Effector memory CD8-positive, alpha-beta T cell (primary cell): ENCODE measurements at places on chromosomes 16 and 17.

GRCh38 chr16:87982581-87983041 lies 31.4 kb downstream of the BANP start:
- no peak for DNase-seq

DNA sequence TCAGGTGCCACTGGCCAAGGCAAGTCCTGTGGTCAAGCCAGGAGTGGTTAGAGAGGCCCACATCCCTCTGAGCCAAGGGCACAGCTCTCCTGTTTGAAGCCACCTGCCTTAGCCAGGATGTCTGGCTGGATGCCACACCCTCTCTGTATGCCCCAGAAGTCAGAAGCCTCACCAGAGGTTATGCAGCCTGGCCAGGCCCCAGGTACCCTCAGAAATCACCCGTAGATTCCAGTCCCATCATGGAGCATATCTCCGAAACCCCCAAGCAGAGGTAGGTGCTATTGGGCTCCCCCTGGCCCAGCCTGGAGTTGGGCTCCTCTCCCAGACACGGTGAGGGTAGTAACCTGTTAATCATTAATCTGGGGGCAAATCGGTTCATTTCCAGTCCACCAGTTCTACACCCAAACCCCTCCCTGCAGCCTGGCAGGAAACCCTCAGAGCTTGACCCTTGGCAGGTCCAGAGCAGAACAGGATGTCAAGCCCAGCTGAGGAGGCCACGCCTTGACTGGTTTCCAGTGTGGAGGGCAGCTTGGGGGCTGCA lies 60.6 kb upstream of the TMEM97 start:
- no peak for DNase-seq

DNA sequence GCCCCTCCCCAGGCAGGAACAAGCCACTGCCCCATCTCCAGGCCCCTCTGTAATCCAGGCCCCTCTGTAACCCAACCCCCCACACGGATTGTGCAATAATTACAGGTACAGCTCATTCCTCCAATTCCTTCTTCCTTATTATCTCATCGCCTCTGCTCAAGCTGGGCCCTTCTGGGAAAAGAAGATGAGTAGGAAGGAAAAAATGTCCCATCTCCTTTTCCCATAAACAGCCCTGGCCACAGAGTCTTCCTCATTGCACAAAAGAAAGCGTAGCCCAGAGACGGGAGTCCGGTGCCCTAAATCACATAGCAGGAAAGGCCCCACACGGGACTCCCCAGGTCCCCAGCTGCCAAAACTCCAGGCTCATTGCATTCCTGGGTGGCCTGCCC lies 3.6 kb upstream of the LITAFD start:
- no peak for DNase-seq

- DNase-seq: no peak
These were observed 90.8 kb downstream of the TBC1D16 start for GRCh38 chr17:79944821-79945391.

DNA sequence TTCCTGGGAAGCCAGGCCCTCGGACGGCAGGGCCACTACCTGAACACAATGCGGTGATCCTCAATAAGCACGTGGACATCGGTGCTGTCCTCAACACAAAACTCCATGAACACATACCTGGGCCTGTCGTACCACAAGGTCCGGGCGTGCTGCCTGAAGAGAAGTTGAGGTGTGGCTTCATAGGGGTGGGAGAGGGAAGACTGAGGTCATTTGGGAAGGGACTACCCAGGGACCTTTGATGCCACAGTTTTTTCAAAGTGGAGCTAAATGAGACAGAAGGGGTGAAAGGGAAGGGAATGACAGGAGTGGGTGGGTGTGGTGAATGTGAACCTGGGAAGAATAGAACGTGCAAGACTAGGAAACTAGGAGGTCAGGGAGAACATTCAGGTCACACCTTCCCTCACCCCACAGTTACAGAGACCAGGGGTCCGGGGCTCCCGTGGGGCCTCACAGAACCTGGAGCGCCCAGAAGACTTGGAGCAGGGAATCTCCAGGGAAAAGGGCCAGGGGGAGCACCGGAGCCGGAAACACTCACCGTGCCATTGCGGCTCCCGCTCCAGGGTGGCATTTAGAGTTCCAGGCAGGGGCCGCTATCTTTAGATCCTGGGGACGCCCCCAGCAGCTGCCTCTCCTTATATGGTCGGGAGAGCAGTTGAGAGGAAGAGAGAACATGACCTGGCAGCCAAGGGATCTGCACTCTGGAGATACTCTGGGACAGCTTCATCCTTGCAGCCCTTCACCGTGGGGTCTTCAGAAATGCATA lies at the start of gene PTGES3L:
TSS of gene PTGES3L (minus strand) at position 570 of the 763 bp plus-strand sequence. CDS start at position 543, 27 bp downstream.
- DNase-seq: no peak

GRCh38 chr16:14205666-14206065 lies 134.5 kb downstream of the MRTFB start:
- no peak for DNase-seq

DNA sequence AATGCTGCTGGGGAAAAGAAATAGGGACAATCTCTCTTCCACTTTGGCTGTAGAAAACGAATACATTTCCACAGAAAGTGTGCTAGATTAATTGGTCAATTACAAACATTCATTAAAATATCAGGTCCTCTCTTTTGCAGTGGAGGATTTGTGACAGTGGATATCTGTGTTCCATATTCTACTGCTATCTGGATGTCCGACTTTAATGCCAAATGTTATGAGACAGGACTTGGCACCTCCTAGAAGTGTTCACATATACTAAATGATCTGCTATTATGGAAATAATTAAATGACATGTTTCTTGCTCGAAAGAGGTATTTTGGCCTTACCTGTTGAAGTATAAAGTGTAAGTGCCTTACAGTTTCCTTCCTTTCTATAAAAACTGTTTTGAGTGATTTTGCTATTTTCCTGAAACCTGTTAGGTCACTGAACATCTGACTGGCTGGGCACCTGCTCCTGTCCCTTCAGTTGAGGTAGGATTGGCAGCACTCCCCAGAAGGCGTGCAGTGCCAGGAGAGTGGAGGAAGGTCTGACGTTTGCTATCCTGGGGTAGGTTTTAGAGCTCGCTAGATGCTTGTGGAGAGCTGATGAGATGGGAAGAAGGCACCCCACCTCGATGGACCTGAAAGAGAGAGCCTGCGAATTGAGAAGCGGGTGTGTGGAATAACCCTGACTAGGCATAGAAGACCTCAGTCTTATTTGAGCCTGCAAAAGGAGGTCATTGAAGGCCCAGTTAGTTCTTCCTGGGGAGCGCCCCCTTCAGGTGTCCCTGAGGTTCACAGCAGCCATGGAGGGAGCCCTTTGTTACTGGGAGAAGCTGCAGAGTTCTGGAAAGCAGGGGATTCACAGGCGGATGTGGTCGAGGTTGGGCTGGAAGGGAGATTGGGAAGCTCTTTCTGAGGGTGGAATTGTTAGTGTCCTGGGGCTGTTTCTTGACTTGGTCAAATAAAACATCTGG lies 159.4 kb upstream of the ZNF267 start:
- DNase-seq: no peak

GRCh38 chr16:74582970-74583369 lies 23.9 kb downstream of the GLG1 start:
- DNase-seq: no peak

- DNase-seq: no peak
These were observed 66.9 kb downstream of the SKAP1 start for GRCh38 chr17:48363161-48363560.
